NCI-H460 (cell line): ENCODE measurements at places on chromosomes 16 and 17.

DNA sequence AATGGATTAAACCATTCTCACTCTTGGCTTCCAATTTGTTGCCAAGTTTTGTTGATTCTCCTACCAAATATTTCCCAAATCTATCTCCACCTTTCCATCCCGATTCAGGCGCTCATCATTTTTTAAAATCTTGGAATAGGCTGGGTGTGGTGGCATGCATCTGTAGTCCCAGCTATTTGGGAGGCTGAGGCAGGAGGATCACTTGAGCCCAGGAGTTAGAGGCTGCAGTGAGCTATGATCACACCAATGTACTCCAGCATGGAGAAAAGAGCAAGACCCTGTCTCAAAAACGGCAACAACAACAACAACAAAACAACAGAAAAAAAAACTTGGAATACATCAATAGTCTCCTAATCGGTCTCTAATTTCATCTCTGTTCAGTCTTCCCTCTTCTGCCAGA, 902 bp upstream of the NKIRAS2 start:
- no peak for DNase-seq

DNA sequence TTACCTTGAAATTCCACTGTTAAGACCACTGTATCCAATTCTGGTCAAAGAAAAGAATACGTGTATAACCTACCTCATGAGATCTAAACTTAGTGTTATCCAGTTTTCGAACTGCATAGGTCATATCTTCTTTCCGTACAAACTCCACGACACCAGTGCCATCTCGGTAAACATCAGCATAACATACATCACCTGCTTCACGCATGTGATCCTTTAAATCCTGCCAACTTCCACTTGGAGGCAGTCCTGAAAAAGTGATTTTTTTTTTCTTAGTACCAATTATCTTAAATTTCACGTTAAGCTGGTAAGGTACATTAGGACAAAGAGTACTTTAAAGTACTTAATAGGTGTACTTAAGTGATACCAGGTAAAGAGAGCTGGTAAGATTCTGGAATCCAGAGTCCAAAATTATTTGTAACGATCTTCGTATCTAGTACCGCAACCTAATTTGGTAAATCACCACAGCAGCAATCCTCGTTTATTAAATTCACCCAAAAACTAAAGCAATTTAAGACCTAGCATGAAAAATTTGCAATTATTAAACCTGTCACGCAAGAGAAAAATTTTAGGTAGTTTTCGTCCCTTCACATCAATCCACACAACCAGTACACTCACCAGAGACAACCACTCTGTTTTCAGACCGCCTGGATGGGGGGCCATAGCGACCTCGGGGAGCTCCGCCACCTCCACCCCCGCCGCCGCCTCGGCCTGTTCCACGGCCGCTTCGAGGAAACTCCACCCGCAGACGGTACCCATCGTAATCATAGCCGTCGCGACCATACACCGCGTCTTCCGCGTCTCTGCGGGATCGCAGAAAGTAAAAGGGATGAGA, 1.1 kb downstream of the SRSF1 start:
- DNase-seq, result no peak

DNA sequence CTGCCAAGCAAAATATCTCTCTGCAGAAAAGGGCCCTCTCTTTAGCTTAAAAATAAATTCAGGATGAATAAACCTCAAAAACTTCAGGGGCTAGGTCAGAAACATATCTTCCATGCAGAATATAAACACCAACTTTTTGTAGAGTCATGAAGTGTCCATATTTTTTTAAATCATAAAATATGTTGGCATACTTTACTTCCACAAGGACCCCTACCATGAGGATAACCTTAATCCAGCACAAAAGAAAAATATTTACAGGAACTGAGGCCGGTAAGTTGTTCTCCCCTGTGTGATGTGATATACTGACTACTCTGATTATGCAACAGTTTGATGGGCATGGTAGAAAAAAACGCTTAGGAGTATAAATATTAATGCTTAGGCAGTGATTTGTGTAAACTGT, 264.8 kb upstream of the CDH11 start:
- DNase-seq, result no peak

DNA sequence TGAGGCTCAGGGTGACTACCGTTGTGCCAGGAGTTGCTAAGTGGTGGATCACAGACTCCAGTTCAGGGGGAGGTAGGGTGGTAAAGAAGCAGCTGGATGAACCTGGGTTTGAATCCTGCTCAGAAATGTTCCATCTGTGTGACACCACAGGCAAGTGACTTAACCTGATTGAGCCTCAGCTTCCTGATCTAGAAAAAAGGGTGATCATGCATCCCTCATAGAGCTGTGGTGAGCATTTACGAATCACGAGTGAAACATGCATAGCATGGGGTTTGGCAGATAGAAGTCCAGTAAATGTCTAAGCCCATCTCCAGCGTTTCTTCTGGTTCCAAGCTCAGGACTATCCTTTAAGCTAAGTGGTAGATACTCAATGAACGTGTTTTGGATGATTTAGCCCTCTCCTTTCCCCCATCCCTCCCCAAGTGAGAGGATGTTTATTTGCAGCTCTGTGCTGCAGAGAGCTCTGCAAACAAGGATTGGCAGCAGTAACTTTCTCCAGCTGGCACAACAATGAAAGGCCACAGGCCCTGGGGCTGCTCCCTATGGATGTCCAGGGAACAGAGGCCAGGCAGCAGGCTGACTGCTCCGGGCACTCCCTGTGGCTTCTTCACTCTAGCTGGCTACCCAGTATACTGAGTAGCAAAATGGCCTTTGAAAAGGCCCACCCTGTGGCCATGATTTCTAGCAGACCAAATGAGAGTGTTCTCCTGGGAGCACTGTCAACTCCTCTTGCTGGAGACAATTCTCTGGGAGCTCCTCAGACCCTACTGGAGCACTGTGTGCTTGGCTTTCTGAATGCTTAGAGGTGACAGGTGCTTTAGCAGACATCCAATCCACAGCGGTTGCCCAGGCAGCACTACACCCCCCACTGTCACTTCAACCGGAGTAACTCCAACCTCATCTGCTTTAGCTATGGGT, 21.3 kb downstream of the CA4 start:
- DNase-seq, result no peak

- no peak for DNase-seq
Observed at GRCh38 chr17:13702266-13702665, 100.5 kb upstream of the HS3ST3A1 start.

DNA sequence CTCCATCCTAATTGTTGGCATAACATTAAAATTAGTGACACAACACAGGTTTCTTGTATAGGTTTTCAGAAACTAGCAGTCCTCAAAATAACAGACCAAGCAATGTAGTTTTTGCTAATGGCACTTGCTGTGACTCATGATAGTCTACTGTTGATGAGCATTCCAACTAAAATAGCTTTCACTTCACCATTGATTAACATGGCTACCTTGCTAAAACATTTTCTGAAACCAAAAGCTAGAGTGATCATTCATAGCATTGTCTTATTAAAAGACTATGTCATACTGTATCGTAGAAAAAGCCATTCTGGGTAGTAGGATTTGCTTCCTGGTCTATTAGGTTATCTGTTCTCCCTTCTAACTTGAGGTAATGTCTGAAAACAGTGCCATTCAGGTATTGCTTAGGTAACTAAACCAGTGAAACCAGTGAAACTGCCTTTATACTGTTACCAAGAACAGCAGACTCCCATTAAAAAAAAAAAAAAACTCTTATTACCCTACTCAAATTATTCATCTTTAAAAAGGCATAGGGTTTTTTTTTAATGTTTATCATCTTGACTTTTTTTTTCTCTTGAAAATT, 2.5 kb upstream of the CLTC start:
- DNase-seq, result no peak

DNA sequence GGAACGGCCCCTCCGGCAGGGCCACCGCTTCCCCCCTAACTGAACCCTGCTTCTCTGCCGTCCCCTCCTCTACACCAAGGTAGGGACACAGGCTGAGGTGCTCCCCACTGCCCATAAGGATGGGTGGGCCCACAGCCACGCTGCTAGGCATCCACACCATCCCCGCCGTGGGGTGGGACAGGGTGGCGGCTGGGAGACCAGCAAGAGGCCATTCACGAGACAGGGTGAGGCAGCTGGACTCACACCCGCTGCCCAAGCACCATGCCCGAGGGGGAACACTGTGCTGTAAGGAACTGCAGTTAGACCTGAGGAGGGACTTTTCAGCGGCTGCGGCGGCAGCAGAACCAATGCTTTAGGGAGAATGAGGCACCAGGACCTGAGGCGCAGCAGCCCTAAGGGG, 47.5 kb upstream of the RRN3 start:
- DNase-seq, result no peak

GRCh38 chr17:72618001-72618509, 474.4 kb downstream of the SLC39A11 start:
- no peak for DNase-seq

- DNase-seq, result no peak
Observed at GRCh38 chr16:10312008-10312407, 73.9 kb upstream of the ATF7IP2 start.

DNA sequence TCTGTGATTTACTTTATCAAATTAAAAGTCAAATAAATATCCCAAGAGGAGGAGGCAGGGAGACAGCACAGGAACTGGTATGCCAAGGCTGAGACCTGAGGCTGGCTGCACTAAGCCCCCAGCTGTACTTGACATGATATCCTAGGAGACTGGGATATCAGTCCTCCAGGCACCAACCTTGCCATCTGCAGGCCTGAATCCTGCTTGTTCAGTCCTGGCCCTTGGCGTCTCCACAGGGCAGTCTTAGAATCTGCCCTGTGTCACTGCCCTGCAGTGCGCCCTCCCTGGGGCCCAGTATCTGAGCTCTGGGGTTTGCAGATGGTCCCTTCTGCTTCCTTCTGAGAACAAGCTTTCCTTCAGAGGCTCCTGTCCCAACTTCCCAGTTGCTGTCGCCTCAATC, 75.9 kb downstream of the HS3ST3A1 start:
- DNase-seq, result no peak

GRCh38 chr17:45826919-45827588, 17.6 kb upstream of the SPPL2C start:
- no peak for DNase-seq

GRCh38 chr16:82152641-82153112, 17.3 kb downstream of the MPHOSPH6 start:
- no peak for DNase-seq

GRCh38 chr16:29304251-29304650, 102.3 kb downstream of the NPIPB11 start:
- DNase-seq, result no peak

DNA sequence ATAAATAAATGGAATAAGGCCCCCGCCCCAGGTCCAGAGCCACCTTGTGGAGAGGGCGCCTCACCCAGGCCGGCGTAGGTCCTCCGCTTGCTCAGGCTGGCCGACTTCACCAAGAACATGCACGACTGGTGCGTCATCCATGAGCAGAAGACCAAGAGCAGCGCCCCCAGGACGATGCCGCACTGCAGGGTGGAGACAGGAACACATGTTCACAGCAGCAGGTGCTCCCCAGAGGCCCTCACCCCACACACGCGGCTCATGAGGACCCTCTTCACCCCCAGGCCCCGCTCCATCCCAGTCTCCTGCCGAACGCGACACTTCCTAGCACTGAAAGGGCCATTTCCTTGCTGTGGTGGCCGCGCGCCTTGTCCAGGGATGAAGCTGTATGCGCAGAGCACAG, 5.5 kb downstream of the SLC38A10 start:
- DNase-seq, result no peak

DNA sequence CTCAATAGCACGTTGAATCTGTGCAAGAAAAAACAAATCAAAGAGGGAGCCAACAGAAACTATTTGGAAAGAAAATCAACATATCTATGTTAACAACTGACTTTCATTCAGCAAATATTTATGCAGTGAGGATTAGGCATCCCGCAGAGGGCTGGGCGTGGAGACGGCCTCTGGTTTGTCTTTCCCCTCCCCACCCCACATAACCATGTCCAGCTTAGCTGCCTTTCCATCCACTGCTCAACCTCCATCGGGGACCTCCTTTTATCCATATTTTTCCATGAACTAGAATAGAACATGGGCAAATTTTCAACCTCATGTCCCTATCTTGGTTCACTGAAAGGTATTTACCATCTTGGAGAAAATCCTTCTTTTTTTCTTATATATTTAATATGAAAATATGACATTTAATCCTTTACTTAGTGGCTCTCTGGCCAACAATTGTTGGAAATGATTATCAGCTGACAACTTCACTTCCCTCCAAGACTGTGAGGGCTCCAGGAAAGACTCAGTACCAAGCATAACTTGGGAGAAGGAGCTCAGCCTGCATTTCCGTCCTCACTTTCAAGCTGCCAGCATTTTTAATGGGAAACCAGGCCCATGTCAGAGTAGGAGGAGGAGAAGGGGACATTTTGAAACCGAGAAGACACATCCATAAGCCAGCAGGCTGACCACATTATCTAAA, 462.6 kb upstream of the MAF start:
- peak; percentile 60 for DNase-seq

GRCh38 chr17:78478757-78479297, 98.4 kb downstream of the DNAH17 start:
- no peak for DNase-seq

DNA sequence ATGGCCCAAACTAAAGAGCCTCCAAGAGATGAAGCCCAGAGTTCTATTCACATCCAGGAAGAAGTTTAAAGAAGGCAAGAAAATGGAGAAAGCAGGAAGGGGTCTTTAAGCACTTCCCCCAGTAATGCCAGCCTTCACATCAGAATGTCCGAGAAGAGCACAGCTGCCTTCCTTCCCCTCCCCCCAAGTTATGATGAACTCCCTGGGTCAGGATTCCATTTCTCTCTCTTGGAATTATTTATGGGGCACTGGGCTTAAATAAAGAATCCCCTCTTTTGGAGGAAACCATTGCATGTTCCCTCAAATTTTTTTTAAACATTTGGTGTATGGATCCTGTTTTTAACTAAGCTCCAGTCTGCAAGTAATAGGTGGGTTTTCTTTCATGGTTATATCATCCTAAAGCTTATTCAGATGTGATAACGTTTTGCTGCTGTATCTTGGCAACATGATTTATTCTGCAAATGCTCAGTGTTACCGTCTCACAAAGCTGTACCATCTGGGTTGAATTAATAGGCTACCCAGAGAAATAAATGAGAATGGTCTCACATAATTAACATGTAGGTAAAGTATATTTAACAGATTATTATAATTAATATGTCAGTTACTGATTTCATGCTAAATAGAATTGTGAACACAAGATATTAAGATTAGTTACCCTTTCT, 160.9 kb upstream of the TOX3 start:
- no peak for DNase-seq

DNA sequence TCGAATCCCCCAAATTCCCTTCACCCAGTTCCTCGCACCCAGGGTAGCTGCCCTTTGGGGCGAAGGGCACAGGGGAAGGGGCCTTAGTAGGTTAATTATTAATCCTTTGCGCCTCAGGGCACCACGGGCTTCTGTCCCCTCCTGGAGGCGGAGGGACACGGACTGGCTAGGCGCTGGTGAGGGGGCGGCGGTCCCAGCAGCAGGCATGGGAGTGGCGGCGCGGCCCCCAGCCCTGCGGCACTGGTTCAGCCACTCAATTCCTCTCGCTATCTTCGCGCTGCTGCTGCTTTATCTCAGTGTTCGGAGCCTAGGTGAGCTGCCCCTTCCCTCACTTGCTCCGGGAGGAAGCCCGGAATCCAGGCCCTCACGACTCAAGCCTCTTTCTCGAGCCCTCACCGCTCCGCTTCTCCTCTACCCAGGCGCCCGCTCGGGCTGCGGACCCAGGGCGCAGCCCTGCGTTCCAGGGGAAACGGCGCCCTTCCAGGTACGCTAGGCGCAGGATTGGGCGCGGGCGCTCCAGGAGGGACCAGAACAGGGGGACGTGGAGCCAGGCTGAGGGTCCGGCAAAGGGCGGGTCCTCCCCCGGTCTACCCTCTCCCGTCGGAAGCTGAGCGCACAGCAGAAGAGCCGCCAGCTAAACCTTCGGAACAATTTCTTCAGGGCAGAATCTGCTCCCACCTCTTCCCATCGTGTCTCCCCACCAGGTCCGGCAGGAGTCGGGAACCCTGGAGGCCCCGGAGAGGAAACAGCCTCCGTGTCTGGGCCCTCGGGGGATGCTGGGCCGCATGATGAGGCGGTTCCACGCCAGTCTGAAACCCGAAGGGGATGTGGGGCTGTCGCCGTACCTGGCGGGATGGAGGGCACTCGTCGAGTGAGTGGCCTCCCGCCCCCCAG, at the start of gene GLTPD2:
Gene GLTPD2 (plus strand): TSS at position 158 of the 894 bp plus-strand sequence. CDS start 48 bp downstream, at position 206.
- DNase-seq, result no peak
